ENCODE measurements at places on chromosomes 12 and 14. TPM values are rescaled to one million over a fixed set of nuclear protein-coding genes. Genes with fewer than 3 reads are reported as not detected.

PIK3C2G gene
- total RNA-seq, result 0.19 TPM

HHIPL1 gene
- total RNA-seq, result 1.3 TPM

IGFBP6 gene
- total RNA-seq, result 257 TPM

RTL1 gene
- total RNA-seq, result not detected

P2RX7 gene
- 29.2 TPM for total RNA-seq

SPIC gene
- total RNA-seq, result not detected

NPFF gene
- not detected for total RNA-seq

NID2 gene
- 8.2 TPM for total RNA-seq

PGF gene
- 1.6 TPM for total RNA-seq

CAPZA3 gene
- total RNA-seq, result not detected

ACVR1B gene
- total RNA-seq, result 14.9 TPM

PIWIL1 gene
- not detected for total RNA-seq

TAS2R14 gene
- total RNA-seq, result 4.1 TPM

OR6J1 gene
- total RNA-seq, result not detected

STAB2 gene
- 0.16 TPM for total RNA-seq

NELL2 gene
- 4.2 TPM for total RNA-seq

KCNK13 gene
- total RNA-seq, result not detected

CATSPERB gene
- 0.65 TPM for total RNA-seq
